SK-N-SH (cell line): ENCODE measurements at places on chromosomes 7 and 10. TPM values are rescaled to one million over a fixed set of nuclear protein-coding genes. Genes with fewer than 3 reads are reported as not detected.

Gene SFRP4
- 0.03 TPM in 1 of 2 replicates, not detected in the other for polyA plus RNA-seq

Gene CYP2C19
- polyA plus RNA-seq, result not detected in 2 replicates

Gene ZSCAN25
- 14.9 and 18.7 TPM in 2 replicates for polyA plus RNA-seq

Gene SPDYE16
- polyA plus RNA-seq, result 0.10 TPM in 1 of 2 replicates, not detected in the other

Gene CPEB3
- 0.36 TPM in 2 replicates for polyA plus RNA-seq

Gene OR2A5
- polyA plus RNA-seq, result not detected in 2 replicates

Gene PPP1R17
- not detected in 2 replicates for polyA plus RNA-seq

Gene GBX1
- not detected in 2 replicates for polyA plus RNA-seq

Gene FBH1
- 60.9 and 71.9 TPM in 2 replicates for polyA plus RNA-seq

Gene ENTPD1
- 0.02 TPM in 2 replicates for polyA plus RNA-seq

Gene DGKI
- polyA plus RNA-seq, result 1.3 and 1.4 TPM in 2 replicates

Gene WASHC2A
- polyA plus RNA-seq, result 16.9 and 24.0 TPM in 2 replicates
